Activated CD8-positive, alpha-beta memory T cell treated with anti-CD3 and anti-CD28 coated beads, Interleukin-2, amount 50 U/mL, for 48 hours (primary cell): ENCODE measurements at places on chromosomes 4 and X.

- no peak for DNase-seq
These were observed 13.0 kb downstream of the STATH start for GRCh38 chr4:70008771-70009170.

GRCh38 chrX:103367502-103367901 is 8.8 kb upstream of the BEX3 start:
- no peak for DNase-seq

GRCh38 chr4:83370640-83370906 is 35.9 kb upstream of the HPSE start:
- no peak for DNase-seq

GRCh38 chr4:30269850-30270249 is 450.3 kb upstream of the PCDH7 start:
- DNase-seq: no peak

DNA sequence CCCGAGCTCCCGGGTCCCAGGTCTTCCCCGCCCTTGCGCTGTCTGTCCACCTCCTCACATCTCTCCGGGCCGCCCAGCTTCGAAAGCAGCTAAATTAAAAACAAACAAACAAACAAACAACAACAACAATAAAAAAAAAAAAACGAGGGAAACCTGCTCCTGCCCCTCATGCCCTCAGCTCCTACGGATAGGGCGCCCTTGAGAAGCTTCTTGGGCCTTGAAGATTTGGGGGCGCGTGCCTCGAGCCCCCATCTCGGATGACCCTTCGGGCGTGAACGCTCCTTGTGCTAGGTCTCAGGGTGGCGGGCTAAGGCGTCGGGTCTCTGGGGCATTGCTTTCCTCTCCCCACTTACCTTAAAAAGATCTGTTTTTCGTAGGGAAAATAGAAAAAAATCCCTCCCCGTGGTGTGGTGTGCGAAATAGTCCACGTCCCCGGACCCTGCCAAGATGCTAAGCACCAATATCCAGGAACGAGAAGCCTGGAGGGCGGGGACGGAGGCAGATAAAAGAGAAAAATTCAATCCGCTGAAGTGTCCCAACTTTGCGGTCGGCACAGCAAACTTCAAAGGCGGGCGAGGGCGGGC is 603 bp downstream of the NDNF start:
- no peak for DNase-seq

GRCh38 chr4:34181891-34182290 is 2062.4 kb downstream of the ARAP2 start:
- DNase-seq: no peak

- DNase-seq: no peak
These were observed 14.4 kb upstream of the CXCL8 start for GRCh38 chr4:73725985-73726384.
